NCI-H510A treated with DMSO at 0.1 percent for 48 hours (cell line): ENCODE measurements at places on chromosomes 6 and 20.

DNA sequence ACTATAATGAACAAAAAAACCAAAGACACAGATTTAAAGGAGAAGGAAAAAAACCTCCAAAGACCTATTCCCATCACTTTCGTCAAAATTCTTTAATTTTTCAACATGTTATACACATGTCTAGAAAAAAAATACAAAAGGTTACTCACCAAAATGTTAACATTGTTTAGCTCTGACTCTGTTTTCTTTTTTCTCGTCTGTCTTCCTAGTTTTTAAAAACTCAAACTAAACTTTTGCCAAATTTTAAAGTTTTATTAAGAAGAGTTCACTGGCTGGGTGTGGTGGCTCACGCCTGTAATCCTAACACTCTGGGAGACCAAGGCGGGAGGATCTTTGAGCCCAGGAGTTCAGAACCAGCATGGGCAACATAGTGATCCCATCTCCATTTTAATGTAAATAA lies 10.8 kb downstream of the MCUR1 start:
- no peak for DNase-seq

- DNase-seq, result peak; percentile 99
Measured at GRCh38 chr6:35415065-35415891, 36.9 kb upstream of the FANCE start.

DNA sequence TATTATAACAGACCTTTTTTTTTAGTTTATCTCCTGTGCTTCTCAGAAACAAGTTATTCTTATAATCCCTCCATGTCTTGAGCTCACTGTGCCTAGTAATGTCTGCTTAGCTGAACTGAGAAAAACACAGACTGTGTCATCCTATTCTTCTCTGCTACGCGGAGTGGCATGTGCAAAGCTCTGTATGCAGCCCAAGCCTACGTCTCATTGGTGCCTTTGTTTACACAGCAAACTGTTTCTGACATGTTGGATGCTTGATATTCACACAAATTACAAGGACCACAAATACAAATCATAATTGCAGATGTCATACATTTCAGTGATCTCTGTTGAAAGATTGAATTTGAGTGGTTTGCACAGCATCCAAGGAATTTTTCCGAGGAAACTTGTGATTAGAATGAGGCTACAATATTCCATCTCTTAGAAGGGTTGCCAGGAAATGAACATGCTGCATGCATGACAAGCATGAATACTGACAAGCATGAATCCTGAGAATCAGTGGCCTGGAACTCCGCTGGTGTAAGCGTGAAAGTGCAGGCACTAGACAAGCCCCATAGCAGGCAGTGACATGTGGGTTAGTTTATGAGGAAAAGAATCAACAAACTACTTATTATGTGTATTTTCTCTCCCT lies 128.4 kb upstream of the SGK1 start:
- peak; percentile 38 for DNase-seq

DNA sequence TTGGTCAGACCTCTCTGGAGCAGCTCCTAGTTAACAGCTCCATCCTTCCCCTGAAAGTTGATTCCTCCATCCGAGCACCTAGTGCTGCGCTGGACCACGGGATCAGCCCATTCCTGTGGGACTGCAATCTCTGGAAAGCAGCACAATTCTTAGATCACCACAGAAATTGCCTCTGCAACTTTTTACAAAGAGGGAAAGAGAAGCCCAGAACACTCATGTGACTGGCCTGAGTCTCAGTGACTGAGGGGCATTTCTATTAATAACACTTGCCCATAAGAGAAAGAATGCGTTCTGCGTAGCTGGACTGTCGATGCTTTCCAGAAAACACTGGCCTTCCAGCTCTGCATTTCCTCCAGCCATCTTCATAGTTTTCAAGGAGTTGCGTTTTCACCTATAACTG lies 18.3 kb downstream of the MPC1 start:
- no peak for DNase-seq

DNA sequence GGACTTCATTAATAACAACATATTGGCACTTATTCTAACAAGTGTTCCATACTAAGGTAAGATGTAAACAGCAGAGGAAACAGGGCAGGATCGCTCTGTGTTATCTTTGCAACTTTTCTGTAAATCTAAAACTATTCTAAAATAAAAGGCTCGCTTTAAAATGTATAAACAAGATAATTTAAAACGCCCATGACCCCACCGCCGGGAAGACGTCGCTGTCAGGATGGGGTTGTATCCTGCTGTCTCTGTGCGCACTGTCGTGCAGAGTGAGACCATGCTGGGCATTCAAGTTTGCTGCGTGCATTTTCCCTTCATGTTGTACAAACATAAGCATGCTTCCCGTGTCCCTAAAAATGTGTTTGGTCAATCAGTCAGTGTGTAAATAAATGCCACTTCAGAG lies 255.7 kb downstream of the CDH4 start:
- no peak for DNase-seq

GRCh38 chr6:157688275-157688959 lies 134.6 kb upstream of the SNX9 start:
- no peak for DNase-seq

- DNase-seq, result no peak
Measured at GRCh38 chr6:6284221-6284966, 36.1 kb downstream of the F13A1 start.

DNA sequence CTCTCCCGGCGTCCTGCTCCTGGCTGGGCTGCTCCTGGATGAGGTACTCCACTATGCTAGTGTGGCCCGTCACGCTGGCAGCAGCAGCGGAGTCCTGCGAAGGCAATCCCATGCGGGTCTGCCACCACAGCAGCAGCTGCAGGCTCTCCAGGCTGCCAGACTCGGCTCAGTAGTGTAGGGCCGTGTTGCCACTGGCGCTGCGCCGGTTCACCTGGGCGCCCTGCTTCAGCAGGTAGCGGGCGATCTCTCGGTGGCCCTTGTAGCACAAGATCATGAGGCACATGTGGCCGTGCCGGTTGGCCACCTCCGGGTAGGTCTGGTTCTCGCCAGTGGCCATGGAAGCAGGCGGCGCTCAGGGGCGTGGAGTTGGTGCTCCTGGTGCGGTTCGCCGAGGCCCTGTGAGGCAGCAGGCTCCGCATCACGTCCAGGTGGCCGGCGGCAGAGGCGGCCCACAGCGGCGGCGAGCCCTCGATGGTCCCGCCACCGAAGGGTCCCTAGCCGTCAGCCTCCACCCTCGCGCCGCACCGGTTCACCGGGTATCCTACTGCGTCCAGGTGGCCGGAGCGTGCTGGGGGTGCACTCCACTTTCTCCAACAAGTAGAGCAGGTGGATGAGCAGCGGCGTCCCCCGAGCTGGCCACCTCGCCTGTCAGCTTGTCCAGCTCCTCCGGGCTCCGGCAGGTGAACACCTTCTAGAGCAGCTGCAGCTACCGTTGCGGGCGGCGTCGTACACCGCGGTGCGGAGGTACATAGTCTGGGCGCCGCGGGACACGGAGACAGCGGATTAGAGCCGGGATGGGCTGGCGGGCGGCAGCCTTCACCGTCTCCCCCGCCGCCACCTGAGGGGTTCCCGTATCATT lies 19.8 kb downstream of the RFPL4B start:
- DNase-seq, result no peak

GRCh38 chr6:108541843-108542759 lies 18.6 kb upstream of the FOXO3 start:
- DNase-seq, result peak; percentile 31

- DNase-seq, result no peak
Measured at GRCh38 chr20:37297066-37297736, 7.7 kb downstream of the MANBAL start.

DNA sequence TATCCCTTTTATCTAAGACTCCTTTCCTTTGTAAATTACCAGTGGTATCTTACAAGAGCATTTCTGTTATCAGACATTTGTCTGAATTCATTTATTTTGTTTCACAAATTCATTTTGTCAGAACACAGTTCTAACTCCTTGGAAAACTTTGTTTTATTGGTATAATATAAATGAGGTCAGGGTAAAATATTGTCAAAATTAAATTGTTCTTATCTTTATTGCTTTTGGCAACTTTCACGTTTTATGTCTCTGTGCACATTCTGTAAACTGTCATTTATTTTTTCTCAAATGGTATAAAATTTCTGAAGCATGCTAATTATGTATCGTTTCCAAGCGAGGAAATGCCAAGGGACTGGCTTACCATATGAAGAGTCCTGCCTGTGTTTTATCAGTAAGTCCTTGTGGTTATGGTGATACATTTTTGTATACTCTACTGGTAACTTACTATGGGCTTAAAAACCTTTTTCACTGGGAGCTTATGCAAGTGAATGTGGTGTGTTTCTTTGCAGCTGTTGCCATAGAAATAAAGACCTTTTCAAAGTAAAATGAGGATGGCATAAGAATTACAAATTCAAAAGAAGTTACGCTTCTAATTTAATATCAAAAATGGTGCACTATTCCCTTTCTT lies 214.2 kb downstream of the COL19A1 start:
- no peak for DNase-seq

DNA sequence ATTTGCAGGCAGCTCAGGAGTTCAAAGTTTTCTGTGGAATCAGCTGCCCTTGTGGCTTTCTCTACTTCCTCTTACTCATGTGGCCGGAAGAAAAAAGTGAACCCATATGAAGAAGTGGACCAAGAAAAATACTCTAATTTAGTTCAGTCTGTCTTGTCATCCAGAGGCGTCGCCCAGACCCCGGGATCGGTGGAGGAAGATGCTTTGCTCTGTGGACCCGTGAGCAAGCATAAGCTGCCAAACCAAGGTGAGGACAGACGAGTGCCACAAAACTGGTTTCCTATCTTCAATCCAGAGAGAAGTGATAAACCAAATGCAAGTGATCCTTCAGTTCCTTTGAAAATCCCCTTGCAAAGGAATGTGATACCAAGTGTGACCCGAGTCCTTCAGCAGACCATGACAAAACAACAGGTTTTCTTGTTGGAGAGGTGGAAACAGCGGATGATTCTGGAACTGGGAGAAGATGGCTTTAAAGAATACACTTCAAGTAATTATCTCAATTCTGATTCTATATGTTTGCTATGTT lies 1.1 kb downstream of the MGME1 start:
- DNase-seq, result no peak

- no peak for DNase-seq
Measured at GRCh38 chr20:60048634-60049521, 90.7 kb downstream of the CDH26 start.

GRCh38 chr6:16690608-16691142 lies 70.6 kb downstream of the ATXN1 start:
- DNase-seq, result no peak

GRCh38 chr6:36547646-36548400 lies 544 bp upstream of the STK38 start:
- DNase-seq, result no peak

DNA sequence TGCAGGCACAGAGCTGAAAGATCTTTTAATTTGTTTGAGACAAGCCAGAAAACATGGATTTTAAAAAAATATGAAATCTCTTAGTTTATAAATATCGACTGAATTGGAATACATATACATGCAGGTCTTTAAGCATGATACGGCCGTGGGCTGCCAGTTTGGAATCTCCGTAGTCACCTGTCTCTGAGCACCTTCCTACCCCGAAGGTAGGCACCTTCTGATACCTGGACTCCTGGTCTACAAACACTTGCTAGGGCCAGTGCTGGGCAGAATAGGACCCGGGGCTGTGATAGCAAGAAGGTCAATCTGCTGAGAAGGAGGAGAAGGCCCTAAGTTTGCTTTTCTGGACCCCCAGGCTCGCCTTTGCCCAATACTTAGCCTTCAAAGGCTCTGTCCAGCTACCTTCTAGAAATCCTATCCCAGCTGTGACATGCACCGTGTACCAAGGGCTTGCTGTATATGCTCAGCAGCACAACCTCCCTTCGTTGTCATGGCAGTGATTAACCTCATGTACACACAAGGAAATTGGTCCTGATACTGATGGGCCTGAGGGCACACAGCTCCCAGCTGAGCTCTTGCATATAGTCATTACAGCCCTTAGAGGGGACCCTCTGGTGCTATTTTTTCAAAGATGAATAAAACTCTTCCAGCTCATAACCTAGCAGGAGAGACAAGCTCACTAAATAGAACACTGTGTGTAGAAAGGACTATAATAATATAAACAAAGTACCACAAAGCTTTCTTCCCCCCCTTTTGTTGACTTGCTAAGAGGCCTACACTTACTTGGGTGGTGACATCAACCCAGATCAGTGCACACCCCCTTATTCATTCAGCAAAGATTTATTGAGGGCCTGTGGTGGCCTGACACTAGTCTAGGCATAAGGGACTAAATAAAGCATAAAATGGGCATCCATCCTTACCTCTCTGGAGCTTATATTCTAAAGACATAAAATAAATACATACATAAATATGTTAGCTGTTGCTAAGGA lies 17.7 kb downstream of the SNPH start:
- DNase-seq, result no peak
